ENCODE measurements at places on chromosomes 11 and 22.

GRCh38 chr11:122214567-122214966, 98.6 kb upstream of the BLID start:
- DNase-seq = no peak

DNA sequence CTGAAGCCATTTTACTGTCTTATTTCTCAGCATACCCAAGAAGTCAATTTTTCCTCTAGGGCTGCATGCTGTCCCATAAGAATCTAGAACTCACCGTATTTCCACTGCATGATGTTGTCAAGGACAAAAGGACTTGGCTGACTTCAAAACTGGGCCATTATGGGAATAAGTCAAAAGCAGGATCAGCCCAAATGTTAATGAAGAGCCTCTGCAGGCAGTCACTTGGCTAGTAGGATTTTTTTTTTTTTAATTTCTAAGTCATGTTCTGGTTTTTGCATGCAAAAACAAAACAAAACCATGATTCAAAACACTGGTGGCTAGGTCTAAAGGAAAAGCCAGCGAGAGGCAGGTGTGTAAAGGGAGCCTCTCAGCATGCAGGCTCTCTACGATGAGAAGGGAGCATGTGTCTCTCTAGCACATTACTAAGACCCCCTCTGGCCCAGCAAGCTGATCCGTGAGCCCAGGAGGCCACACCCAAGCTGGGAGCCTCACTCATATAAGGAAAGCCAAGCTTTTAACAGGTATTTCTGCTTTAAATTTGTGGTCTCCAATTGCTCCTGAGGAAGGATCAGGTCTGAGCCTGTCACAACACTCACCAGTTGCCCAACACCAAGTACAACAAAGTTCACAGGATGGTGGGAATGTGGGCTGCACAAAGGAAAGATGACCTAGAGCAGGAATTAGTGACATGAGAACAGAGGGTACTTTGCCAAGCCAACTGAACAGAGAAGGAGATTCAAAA, 21.4 kb upstream of the STK33 start:
- DNase-seq = no peak

DNA sequence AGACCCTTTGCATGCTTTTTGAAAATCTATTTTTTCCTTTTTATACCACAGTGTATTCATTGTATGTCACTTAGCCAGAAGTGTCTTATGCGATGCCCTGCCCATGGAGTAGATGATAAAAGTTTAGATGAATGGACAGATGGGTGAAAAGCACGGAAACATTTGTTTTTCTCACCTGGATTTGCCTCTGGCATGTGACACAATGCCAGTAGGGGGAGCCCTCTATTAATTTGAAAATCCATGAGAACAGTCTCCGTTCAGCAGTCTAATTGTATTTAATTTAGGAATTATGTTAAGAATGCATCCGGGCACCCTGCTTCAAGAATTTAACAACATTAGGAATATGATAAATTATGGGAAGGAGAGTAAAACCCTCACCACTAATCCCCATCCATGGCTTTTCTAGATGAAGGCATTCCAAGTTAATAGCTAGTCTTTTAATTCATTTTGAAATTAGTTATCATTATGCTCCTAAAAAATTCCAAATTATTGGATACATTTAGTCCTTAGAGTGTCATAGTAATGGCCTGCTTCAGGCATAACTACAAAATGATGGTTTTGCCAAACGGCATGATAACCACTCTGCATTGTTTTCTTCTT, 55.3 kb upstream of the ALKBH3 start:
- no peak for DNase-seq

DNA sequence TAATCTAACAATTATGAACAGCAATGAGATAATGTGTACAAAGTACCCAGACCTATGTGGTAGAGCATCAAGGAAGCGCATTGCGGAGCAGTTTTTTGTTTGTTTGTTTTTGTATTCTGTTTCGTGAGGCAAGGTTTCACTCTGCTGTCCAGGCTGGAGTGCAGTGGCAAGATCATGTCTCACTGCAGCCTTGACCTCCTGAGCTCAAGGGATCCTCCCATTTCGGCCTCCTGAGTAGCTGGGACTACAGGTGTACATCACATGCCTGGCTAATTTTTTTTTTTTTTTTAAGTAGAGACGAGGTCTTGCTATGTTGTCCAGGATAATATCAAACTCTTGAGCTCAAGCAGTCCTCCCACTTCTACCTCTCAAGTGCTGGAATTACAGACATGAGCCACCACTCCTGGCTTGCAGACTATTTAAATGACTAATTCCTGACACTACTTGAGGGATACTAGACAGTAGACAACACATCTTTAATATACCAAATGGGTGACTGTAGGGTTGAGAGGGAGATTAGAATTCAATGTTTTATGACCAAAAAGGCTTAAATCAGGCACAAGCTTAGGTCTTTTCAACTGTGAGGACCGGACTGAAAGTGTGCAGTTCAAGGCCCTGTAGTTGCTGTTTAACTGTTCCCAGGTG, 12.7 kb downstream of the OR51B4 start:
- no peak for DNase-seq

DNA sequence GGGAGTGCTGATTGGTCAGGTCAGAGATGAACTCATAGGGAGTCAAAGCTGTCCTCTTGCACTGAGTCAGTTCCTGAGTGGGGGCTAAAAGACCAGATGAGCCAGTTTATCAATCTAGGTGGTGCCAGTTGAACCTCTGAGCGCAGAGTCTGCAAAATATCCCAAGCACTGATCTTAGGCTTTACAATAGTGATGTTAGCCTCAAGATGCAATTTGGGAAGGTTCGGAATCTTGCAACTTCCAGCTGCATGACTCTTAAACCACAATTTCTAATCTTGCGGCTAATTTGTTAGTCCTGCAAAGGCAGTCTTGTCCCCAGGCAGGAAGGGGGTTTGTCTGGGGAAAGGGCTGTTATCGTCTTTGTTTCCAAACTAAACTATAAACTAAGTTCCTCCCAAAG, 92.3 kb upstream of the PARVA start:
- no peak for DNase-seq

- no peak for DNase-seq
These were observed 33.4 kb downstream of the REXO2 start for GRCh38 chr11:114472661-114473060.

DNA sequence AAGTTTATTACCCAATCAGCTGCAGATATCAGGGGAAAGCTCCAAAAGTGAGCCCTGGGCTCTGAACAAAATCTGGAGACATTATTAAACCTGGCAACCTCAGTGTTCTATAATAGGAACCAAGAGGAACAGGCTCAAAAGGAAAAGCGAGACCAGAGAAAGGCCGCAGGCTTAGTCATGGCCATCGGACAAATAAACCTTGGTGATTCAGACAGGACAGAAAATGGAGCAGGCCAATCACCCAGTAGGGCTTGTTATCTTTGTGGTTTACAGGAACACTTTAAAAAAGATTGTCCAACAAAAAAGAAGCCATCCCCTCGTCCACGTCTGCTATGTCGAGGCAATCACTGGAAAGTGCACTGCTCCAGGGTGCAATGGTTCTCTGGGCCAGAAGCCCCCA, 7.7 kb upstream of the PANX1 start:
- no peak for DNase-seq

- no peak for DNase-seq
These were observed 64.6 kb downstream of the CTTN start for GRCh38 chr11:70462818-70463477.

DNA sequence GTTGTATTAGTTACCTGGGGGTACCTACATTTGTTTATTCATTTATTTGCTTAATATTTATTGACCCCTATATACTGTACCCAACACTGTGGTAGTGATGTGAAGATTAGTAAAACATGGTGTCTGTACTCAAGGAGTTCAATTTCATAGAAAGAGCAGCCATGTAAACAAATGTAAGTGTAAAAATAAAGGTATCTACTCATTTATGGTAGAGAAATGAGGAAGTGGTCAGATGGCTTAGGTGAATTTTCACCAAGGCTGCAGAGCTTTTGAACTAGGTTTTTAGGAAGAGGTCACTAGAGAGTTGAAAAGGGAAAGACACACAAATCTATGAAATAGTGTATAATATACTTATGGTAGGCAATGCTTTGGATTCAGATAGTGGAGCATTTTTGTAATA, 11.1 kb downstream of the CTR9 start:
- no peak for DNase-seq

GRCh38 chr11:97231231-97231630, 841.4 kb downstream of the JRKL start:
- no peak for DNase-seq

DNA sequence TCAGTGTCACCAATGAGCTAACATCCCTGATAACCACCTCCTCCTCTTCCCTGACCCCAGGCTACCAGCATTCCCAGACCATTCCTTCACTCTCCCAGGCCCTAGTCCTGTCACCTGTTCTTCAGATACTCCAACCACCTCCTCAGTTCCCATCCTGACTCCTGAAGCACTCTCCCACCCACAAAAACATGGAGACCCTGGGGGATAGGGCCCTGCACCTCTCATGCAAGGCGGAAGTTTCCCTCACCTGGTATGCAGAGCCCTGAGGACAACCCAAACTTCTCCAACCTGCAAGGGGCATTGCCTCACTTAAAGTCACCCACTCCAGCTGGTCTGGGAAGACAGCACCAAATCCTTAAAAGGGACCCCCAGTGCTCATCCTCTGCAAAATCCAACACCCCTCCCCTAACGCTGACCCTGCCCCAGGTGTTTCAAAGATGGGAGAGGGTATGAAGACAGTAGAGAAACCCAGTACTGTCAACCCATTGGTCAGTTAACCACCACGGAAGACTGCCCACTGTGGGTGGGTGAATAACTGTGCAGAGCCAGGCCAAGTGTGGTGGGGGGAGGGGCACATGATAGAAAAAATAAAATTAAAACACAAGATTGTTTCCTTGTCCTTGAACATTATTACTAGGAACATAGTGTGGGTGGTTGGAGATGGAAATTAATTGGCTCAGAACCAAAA, 1.4 kb downstream of the TNKS1BP1 start:
- no peak for DNase-seq

DNA sequence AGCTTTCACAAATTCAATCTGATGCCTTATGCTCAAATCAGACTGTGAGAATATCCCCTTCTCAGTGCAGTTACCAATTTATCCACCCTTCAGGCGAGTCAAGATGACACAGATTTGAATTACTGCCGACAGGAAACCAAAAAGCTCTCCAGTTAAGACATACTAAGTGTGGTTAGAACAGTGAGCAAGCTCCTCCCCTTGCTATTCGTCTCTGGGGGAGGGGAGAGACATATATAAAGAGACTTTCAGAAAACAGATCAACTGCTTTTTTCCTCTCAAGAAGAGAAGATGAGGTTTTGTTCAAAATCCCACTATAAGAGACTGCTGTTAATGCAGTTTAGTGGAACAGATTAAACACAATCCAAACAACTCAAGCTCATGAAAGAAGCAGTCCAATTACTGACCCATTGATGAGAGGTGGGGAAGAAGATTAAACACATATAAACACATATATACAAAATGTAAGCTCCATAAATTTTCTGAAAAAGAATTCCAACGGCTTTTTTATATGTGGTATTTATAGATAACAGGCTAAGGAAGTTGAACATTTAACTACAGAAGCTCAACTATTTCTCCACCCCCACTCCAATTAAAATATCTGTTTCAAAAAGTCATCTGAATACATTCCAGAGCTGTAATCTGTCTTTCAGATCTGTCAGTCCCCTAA, 102.7 kb downstream of the MRTFA start:
- DNase-seq = no peak

DNA sequence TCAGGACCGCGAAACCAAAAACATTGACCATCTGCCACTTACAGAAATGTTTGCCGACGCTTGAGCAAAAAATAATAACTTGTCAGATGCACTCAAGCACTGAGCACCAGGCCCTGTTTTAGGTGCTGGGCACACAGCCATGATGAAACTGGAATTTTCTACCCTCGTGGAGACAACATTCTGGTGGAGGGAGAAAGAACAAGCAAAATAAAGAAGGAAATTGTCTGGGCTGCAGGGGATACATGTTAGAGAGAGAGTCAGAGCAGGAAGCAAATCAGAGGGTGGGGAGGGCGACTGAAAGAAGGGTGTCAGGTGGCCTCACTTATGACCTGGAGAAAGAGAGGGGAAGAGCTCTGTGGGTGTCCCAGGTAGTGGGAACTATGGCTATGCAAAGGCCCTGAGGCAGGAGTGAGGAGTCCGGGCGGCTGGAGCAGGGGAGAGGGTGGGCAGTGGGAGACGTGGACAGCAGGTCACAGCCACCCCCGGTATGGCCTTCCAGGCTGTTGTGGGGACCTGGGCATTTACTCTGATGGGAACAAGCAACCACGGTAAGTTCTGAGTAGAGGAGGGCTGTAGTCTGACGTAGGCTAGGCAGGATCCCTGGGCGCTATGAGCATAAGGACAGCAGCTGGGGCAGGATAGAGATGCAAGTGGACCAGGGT, 78.8 kb downstream of the MYEOV start:
- DNase-seq = no peak

DNA sequence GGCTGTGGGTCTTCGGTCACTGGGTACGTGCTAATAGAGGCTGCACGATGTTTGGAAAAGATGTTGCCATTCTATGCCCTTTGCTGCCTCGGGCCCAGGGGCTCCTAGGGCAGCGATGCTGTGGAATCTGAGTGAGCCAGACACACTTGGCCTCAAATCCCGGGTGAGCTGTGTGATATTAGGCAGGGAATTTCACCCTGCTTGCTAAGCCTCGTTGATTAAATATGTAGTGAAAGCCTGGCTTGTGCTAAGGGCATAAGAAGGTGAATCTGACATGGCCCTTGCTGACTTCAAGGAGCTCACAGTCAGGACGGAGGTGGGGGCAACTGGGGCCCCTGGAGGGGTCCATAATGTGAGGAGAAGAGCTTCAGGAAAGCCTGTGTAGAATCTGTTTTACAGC, 5.4 kb upstream of the HMOX1 start:
- no peak for DNase-seq

- DNase-seq = no peak
These were observed 33.1 kb upstream of the ETS1 start for GRCh38 chr11:128620309-128621100.

DNA sequence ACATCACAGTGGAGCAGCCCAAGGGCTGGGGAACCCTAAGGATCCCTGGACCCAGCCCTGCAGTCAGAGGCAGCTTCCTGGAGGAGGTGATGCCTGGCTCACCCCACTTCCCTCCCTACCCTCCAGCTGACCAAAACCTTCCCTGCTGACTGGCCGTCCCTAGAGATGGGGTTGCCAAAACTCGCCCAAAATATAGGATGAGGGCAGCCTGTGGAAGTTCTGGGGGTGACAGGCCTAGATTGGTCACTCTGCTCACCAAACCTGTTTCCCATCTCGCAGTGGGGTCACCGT, 35.0 kb upstream of the PPARA start:
- DNase-seq = no peak
